GM23248 (cell line): ENCODE measurements at places on chromosomes 5 and 9. TPM values are rescaled to one million over a fixed set of nuclear protein-coding genes. Genes with fewer than 3 reads are reported as not detected.

Gene IL4
- not detected in 2 replicates for total RNA-seq

Gene DROSHA
- total RNA-seq, result 26.0 and 40.6 TPM in 2 replicates

Gene AGTPBP1
- 12.9 and 17.5 TPM in 2 replicates for total RNA-seq

Gene TAF11L10
- not detected in 2 replicates for total RNA-seq

Gene CERCAM
- 474 and 525 TPM in 2 replicates for total RNA-seq

Gene KCNMB1
- total RNA-seq, result not detected in 2 replicates

Gene C5orf58
- total RNA-seq, result not detected in 2 replicates

Gene FBP1
- total RNA-seq, result not detected in 2 replicates

Gene PTPRD
- not detected in 2 replicates for total RNA-seq

Gene ARSB
- 35.3 and 43.7 TPM in 2 replicates for total RNA-seq
